ENCODE measurements at places on chromosomes 12 and 14.
A peak's percentile ranks its signal among the peaks of the same experiment; 100 is the strongest.

- no peak for DNase-seq
Observed at GRCh38 chr12:4044101-4044500, 170.9 kb upstream of the PARP11 start.

- DNase-seq: no peak
Observed at GRCh38 chr12:9736936-9737705, 4.2 kb upstream of the CLECL1 start.

GRCh38 chr14:37013078-37013477 lies 159.3 kb downstream of the SLC25A21 start:
- DNase-seq: no peak

- DNase-seq: no peak
Observed at GRCh38 chr12:171743-172676, 41.9 kb downstream of the SLC6A12 start.

- DNase-seq: no peak
Observed at GRCh38 chr12:70603044-70603443, 34.2 kb downstream of the PTPRB start.

DNA sequence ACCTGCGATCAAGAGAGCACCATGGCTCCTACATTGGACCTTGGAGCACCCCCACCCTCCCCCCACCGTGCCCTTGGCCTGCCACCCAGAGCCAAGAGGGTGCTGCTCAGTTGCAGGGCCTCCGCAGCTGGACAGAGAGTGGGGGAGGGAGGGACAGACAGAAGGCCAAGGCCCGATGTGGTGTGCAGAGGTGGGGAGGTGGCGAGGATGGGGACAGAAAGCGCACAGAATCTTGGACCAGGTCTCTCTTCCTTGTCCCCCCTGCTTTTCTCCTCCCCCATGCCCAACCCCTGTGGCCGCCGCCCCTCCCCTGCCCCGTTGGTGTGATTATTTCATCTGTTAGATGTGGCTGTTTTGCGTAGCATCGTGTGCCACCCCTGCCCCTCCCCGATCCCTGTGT lies 1.8 kb upstream of the RNU7-1 start:
- no peak for DNase-seq

GRCh38 chr14:71815110-71815509 lies 117.1 kb upstream of the RGS6 start:
- no peak for DNase-seq

- no peak for DNase-seq
Observed at GRCh38 chr12:45350861-45351260, 135.0 kb downstream of the ANO6 start.

DNA sequence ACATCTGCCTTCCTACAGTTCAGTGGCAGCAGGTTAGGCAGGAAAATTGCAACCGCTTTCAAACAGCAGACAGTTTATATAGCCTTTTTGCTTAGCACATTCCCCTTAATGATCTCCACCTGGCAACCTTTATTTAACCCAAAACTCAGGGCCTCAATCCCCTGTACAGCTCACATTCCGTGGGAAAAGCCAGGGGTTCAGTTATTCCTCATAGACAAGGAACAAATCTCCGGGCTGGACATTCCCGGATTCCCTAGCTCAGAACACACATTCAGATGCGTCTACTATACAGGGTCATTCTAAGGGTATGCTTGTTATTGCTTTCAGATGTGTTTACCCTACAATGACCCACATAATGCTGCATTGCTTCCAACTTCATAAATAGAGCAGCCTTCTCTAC lies 73.8 kb upstream of the DCN start:
- no peak for DNase-seq

DNA sequence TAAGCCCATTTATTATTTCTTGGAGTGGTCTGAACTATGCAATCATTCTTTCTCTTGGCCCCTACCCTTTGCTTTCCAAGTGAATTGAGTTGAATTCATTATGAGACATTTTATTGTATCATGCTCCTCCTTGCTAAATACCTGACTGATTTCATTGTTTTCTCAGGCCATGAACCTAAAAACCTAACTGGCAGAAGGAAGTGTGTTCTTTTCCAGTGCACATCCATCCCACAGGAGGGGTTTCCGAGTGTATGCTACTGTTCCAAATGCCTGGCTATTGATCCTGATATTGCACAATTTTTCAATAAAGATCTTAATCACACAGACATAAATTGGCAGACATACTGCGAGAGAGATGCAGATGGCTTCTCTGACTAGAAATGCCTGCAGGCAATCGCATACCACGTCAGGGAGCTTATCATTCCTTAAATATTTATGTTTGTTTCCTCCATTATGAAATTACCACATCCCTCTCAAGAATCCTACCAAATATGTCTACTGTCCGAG lies 162.2 kb upstream of the EGLN3 start:
- DNase-seq: no peak

DNA sequence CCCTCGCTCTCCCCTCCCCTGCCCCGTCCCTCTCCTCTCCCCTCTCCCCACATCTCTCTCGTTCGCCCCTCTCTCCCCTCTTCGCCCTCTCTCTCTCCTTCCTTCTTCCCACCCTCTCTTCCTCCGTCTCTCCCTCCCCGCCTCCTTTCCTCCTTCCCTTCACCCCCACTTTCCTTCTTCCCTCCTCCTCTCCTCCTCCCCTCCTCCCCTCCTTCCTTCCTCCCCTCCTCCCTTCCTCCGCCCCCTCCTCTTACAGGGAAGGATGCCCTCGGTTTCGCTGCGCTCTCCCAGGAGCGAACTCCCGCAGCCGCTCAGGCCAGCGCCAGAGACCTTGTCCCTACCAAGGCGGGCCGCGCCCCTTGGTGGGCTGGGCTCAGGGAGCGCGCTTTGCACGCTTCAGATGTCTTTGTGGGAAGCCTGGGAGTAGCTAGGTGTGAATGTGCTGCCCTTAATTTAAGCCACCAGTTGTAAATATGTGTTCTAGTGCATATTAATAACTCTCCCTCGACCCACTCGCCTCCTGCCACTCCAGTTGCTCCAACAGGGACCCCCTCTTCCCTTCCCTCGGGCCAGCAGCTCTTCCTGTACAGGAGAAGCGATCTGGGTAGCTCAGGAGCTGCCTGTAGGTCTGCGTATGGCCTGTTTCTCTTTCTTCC lies 13.3 kb upstream of the MAP3K9 start:
- DNase-seq: no peak

DNA sequence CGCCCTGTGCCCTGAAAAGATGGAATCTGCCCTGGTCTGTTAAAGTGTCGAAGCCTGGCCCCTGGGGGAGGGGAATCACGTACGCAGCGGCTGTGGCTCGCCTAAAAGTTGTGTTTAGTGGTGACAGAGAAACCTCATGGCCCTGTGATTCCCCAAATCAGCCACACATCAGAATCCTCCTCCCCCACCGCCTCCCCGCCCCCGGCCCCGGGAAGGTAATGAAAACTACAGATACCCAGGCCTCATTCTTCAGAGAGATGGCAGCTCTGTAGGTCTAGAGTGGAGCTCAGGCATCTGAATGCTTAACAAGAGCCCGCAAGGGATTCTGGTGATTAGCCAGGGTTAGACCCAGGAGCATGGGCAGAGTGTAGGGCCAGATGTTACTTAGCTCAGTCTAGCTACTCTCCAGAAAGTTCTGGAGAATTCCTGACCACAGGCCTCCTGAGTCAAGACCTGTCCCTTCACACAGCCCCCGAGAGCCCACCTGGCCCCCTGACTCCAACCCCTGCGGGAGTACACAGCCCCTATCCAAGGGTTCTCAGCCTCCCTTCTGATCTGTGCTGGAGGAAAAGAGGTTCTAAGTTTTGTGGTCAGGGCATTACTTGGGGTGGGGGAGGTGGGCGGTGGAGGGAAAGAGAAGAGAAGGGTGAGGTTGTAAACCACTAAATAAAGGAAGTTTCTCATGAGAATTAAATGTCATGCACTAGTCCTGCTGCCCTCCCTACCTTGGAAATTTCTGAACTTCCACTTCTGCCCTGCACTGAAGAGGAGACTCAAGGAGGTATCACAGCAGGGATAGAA lies 114.8 kb downstream of the PLXNC1 start:
- DNase-seq: no peak

DNA sequence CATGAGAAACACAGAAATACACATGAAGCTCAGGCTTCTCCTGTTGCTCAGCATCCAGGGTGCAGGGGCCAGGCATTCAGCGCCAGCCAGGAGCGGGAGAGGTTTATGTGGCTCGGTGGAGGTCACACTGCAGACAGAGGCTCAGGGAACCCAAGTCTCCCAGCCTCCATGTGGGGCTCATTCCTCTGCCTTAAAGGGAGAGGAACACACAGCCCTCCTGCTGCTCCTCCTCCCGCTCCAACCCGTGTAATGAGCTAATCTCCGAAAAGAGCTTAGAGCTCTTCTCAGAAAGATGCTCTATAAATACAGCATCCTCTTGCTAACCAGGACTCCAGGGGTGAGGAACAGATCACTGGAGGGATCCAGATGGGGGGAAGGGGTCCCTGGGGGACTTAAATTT lies 28.2 kb downstream of the FGF6 start:
- peak; percentile 15 for DNase-seq

- DNase-seq: no peak
Observed at GRCh38 chr12:28870839-28871440, 278.1 kb upstream of the FAR2 start.

DNA sequence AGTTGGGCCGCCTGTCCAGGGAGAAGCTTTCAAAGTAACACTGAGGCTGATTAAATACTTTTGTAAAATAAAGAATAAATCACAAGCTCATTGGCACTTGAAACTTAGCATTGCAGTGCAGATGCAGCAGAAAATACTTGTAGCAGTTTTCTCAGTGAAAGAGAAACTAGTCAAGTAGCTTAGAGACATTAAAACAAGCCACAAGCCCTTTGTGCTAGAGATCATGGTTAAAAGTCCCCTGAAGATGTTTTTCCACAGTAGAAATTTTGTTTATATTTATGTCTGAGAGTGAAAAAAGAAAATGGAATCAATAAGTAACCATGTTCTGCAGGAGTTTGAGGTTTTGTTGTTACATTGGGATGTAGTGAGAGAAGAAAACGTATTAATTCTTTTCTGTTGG lies 5.9 kb downstream of the PSEN1 start:
- no peak for DNase-seq

DNA sequence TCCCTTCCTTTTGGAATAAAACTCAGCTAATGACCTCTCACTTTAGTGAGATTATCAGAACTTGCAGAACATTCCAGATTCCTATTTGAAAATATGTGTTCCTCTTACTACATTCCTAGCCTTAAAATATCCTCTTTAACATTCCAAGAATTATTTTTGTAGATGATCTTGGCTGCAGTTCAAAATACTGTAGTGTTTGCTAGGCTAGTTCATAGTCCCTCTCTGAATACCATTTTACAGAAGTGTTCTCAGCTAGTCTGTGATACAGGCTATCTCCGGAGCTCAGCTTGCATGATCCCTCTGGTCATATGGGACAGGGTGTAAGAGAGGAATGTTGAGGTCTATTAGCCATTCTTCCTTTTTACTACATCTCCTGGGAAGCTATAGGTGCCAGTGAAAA lies 17.6 kb upstream of the GPR33 start:
- no peak for DNase-seq

GRCh38 chr12:13462450-13462849 lies 265.9 kb downstream of the EMP1 start:
- no peak for DNase-seq

- DNase-seq: no peak
Observed at GRCh38 chr14:77844802-77845201, 44.9 kb downstream of the ADCK1 start.

- DNase-seq: no peak
Observed at GRCh38 chr12:12387501-12387900, 30.6 kb downstream of the BORCS5 start.

- DNase-seq: no peak
Observed at GRCh38 chr12:7749442-7749841, 2.3 kb upstream of the CLEC4C start.

GRCh38 chr14:37711831-37712475 lies 116.5 kb downstream of the TTC6 start:
- DNase-seq: no peak

DNA sequence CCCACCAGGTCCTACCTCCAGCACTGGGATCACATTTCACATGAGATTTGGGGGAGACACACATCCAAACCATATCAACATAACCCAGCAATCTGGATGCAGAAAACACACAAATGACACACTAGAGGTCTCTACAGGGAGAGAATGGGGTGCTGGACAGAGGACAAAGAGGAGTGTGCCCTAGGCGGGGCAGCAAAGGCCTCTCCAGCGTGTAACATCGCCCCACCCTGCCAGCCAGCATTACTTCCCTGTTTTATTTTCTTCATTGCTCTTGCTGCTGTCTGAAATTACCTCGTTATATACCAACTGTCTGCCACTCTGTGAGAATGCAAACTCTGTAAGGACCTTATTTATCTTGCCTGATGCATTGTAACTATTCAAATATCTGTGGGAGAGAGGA lies 61.1 kb downstream of the RIMBP2 start:
- no peak for DNase-seq

- no peak for DNase-seq
Observed at GRCh38 chr12:18810537-18811253, 72.8 kb downstream of the CAPZA3 start.

DNA sequence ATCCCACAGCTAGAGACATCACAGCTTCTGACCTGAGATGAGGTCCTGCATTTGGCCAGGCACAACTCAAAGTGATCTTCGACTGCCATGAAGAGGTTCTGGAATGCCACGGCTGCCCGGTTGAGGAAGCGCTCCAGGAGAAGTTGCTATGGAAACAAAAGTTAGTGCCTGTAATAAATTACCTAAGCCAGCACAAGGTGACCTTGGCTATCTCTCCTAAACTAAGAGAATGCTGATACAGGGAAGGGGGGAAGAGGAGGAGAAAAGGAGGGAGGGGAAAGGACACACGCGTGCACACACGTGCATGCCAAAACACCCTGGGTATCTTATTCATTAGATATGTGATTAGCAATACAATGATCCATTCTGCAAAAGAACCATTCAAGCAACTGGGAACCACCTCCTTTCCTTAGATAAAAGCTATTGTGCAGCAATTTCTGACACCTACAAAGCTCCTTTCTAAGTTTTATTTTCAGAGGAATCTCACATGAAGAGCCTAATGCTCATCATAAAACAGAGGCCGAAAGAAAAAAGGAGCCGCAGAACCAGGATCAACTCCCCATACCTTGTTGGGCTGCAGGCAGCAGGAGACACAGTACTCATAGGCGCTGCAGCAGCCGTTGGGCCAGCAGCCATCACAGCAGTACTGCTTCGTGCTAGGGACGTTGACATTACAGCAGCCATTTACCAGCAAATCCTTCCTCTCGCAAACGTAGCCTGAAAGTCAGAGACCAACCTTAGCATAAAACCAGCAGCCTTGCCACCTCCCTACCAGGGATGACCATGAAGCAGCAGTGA lies 17.9 kb downstream of the SPRING1 start:
- no peak for DNase-seq

- no peak for DNase-seq
Observed at GRCh38 chr12:55972911-55973598, 823 bp upstream of the RAB5B start.

- DNase-seq: no peak
Observed at GRCh38 chr12:31316891-31317290, 9.1 kb downstream of the SINHCAF start.

Measured in NCI-H524 treated with DMSO at 0.1 percent for 48 hours (cell line).